ENCODE measurements at places on chromosomes 2 and 18.

DNA sequence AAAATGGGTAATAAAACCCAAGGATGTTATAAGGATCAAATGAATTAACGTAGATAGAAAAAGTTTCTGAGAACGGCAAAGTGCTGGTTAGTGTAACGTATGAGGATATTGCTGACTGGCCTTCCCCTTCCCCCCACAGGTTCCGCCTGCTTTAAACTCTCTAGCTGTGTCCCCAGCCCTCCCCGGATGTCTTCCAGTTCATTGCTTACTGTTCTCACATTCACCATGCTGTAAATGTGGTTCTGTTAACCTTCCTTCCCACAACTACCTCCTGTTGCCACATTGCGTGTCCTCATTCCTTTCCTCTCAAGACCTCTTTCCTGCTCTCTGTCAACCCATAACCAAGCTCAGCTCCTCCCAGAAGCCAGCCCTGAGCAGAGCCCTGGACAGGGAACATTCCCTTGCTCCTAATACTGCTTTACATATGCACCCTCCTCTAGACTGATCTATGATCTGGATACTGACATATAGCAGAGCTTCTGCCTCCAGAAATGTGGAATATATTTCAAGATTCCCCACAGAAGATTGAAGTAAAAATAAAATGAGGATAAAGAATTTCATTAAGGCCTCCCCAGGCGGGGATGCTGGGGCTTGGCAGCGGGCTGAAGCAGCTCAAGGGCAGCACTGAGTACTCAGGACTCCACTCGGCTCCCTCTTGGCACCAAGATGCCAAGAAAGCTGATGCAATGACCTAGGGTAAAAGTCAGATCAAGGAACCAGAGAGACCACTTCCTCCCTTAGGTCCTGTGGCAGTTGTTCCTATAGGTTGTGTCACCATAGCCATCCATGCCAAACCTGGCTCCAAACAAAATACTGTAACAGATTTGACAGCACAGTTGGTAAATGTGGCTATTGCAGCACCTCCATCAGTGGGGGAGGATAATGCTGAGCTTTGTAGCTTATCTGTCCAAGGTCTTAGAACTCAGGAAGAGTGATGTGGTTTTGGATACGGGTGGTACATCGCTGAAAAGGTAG, 136.4 kb upstream of the PIK3C3 start:
- DNase-seq = no peak

GRCh38 chr2:163884416-163884815, 148.6 kb upstream of the FIGN start:
- DNase-seq = no peak

DNA sequence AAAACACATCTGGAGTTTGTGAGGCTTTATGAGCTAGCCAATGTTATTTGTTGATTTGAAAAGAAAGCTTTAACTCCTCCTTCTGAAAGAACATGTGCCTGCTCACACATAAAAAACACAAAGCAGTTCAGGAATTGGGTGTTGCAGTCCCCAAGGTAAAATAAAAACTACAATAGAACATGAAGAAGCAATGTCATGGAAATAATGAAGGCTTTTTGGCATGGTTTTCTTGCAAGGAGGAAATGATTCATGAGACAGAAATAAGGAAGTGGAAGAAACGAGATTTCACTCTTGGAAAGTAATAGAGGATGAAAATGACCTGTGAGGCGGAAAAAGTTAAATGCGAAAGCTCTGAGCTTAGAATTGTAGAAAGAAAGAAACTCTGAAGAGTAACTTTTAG, 81.1 kb downstream of the TRIB2 start:
- no peak for DNase-seq

GRCh38 chr2:168964251-168964807, 63.2 kb downstream of the G6PC2 start:
- no peak for DNase-seq

- no peak for DNase-seq
Observed at GRCh38 chr2:190911813-190912212, 31.2 kb downstream of the GLS start.

- DNase-seq = no peak
Observed at GRCh38 chr2:219356834-219357233, 24.3 kb upstream of the RESP18 start.

Measured in NCI-H1092 treated with DMSO at 0.1 percent for 48 hours (cell line).